GM04503 (cell line): ENCODE measurements at places on chromosomes 6 and 20.

DNA sequence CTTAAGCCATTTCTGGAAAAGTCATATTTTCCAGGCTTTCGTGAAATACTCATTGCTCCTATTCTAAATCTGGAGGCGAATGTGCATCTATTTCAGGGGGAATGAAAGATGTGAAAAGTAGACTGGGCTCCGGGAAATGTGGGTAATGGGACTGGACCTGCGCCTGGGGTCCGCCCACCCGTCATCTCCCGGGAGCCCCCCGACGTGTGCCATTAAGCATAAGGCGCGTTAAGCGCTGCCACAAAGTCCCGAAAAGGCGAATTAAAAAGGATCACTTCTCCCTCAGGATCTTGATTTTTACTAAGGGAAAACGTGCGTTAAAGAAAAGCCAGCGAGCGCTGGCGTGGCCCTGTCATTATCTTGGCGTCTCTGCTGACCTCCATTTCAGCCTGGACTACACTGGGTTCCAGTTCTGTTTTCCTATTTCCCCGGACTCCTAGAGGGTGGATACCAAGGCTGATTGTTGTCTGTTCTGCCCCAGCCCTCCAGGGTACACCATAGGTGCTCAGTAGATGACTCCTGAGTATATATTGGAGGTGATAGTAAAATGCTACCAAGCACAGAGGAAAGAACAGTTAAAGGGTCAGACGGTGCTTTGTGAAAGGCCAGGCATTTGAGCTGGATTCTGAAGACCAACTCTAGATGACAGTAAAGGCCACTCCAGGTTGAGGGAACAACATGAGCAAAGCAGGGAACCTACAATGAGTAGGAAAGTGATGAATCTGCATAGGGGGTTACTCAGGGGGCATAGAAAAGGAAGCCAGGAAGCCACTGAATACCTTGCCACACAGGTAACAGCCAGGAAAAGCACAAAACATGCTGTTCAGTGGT is 89.2 kb upstream of the ARID1B start:
- peak; percentile 10 for DNase-seq

DNA sequence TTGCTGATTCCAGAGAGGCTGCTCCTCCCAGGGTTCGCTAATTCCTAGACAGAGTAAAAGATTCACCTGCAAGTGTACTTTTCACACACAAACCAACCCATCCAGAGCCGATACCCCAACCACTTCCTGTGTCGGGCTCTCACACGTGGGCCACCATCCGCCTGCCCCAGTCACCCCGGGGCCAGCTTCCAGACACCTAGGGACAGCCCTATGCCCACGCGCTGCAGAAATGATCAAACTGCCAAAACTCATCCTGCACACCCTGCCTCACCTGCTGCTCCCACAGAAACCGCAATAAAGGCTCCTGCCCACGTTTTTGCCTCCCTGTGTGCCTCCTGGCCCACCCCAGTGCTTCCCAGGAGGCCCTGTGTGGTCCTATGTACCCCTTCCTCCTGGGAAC is 59.5 kb downstream of the PSMG4 start:
- DNase-seq, result no peak

GRCh38 chr6:44272529-44272928 is 2.3 kb downstream of the TMEM151B start:
- no peak for DNase-seq

GRCh38 chr6:149924933-149925252 is 2.0 kb upstream of the RAET1G start:
- DNase-seq, result no peak

GRCh38 chr20:15063081-15063480 is 725.7 kb upstream of the FLRT3 start:
- no peak for DNase-seq

GRCh38 chr6:37059344-37060194 is 54.1 kb downstream of the FGD2 start:
- peak; percentile 85 for DNase-seq

GRCh38 chr20:44233436-44234016 is 13.6 kb upstream of the GDAP1L1 start:
- no peak for DNase-seq

- no peak for DNase-seq
Observed at GRCh38 chr6:150377211-150377781, 8.5 kb downstream of the IYD start.

- DNase-seq, result no peak
Observed at GRCh38 chr6:42269553-42269952, 51.9 kb upstream of the MRPS10 start.

GRCh38 chr20:32116079-32116521 is 6.6 kb downstream of the TM9SF4 start:
- no peak for DNase-seq

GRCh38 chr6:54541541-54541940 is 233.3 kb downstream of the TINAG start:
- peak; percentile 7 for DNase-seq

GRCh38 chr20:30487947-30488926 is 769.2 kb upstream of the DEFB115 start:
- no peak for DNase-seq

GRCh38 chr20:47133809-47134456 is 222.6 kb downstream of the ZMYND8 start:
- peak; percentile 44 for DNase-seq

- no peak for DNase-seq
Observed at GRCh38 chr6:22610127-22610526, 40.8 kb downstream of the HDGFL1 start.

DNA sequence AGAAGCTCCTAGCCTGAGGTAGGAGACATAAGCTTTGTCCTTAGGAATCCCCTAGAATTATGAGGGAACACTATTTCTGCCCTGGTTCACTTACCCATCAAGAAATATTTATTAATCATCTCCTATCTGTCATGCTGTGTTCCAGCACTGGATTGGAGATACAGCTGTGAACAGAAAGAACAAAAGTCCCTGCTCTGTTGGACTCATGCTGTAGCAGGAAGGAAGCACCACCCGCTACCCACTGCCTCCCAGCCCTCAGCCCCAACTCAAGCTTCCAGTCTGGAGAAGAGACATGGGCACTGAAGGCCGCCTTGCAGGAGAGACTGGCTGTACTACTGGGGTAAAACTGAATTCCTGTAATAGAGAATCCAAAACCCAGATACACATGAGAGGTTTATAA is 78.0 kb downstream of the MDGA1 start:
- DNase-seq, result no peak

- no peak for DNase-seq
Observed at GRCh38 chr6:144619966-144620365, 334.8 kb downstream of the UTRN start.

GRCh38 chr20:62590309-62591121 is 51.8 kb upstream of the SLCO4A1 start:
- DNase-seq, result peak; percentile 46

GRCh38 chr20:54165014-54165413 is 8.8 kb downstream of the CYP24A1 start:
- no peak for DNase-seq

- no peak for DNase-seq
Observed at GRCh38 chr6:45104429-45104828, 223.7 kb upstream of the RUNX2 start.

- no peak for DNase-seq
Observed at GRCh38 chr6:37972994-37973757, 153.6 kb downstream of the ZFAND3 start.

DNA sequence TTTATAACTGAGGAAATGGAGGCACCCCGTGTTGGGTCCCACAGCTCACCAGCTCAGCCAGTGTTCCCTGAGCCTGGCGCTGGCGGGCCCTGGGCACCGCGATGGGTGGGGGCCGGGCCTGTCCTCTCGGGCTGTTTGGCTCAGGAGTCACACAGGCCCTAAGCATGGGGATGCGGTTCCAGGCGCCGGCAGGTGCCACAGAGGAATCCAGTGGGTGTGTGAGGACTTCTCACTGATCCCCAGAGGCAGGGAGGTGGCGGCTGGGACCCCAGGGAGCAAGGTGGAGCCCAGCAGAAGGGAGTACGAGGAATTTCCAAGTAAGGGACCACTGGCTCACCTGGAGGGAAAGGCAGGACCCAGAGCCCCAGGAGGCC is 57.5 kb downstream of the IRF4 start:
- DNase-seq, result no peak

- DNase-seq, result no peak
Observed at GRCh38 chr20:52684905-52685304, 287.3 kb upstream of the TSHZ2 start.

- DNase-seq, result no peak
Observed at GRCh38 chr6:12806796-12807195, 90.2 kb downstream of the PHACTR1 start.

- no peak for DNase-seq
Observed at GRCh38 chr20:23390091-23390774, 28.3 kb downstream of the GZF1 start.

GRCh38 chr20:8788831-8789230 is 280.1 kb upstream of the PLCB4 start:
- DNase-seq, result no peak

DNA sequence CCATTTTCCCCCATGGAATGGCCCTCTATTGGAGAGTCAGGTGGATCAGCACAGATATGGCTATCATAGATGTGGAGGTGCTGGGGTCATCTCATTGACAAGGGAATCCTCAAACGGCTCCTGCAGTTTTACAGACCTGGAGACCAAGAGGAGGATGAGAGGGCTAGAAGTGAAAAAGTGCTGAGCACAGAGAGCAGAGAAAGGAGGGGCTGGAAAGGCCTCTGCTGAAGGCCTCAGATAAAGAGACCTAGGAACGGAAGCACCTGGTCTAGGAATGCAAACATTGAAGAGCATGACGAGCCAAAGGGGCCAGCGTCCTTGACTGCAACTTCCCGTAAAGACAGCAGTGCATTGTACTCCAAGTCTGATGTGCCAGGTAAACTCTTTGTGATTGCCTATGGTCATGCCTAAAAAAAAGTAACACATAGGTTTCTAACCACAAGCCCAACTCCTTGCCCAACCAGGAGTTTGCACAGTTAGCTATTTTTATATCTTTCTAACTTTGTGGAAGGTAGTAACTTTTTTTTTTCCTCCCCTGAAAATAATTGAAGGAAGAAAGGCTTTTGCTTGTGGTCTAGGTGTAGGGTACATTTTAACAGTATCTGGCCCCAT is 15.2 kb downstream of the RSPH4A start:
- no peak for DNase-seq

DNA sequence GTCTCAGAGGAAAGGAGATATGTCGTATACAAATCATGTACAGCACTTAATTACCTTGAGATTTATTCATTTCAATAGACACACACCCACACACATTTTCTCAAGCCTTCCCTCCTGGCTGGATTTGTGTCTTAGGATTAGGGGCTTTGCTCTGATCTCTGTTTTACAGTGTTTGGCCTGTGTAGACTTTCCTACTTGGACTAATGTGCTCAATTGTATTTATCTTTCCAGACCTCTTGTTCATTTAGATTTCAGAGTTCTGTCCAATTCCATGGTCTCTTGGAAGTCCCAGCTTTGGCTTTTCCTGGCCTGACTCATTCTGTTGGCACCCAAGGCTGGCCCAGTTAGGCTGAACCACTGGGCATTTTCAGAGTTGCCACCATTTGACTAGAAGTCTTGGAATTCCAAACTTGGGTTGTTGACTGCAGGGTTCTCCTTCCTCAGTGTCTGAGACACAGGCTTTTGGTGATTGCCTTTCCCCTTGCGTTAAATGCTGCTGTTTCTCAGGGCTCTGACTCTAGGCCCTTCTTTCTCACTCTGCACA is 8.9 kb upstream of the RFPL4B start:
- no peak for DNase-seq

DNA sequence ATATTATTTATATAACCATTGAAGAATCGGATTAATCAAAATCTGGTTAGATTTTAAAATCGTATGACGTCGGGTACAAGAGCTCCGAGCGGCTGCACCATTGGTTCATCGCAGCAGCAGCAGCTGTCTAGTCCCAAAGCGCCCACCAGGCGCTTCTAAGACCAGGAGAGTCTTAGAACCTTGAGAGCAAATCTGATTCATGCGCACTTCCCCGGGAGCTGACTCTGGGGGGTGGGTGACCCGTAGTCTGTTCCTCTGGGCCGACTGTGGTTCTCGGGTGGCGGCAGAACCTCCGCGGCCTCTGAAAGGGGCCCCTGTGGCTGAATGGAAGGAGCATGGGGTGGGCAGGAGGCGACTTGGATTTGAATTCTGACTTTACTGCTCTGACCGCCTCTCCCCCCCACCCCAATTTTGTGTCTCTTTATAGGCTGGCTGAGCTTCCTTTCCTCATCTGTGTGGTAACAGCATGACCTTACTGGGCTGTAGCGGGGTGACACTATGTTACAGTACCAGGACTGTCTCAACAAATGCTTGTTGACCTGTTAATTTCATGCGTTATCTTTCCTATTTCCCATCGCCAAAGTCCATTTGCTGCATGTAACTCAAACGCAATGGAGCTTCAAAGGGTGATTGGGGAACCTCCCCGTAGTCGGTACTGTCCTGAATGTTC is 119.7 kb downstream of the RTN4IP1 start:
- DNase-seq, result no peak

GRCh38 chr6:152184917-152185574 is 377.6 kb downstream of the ESR1 start:
- no peak for DNase-seq

DNA sequence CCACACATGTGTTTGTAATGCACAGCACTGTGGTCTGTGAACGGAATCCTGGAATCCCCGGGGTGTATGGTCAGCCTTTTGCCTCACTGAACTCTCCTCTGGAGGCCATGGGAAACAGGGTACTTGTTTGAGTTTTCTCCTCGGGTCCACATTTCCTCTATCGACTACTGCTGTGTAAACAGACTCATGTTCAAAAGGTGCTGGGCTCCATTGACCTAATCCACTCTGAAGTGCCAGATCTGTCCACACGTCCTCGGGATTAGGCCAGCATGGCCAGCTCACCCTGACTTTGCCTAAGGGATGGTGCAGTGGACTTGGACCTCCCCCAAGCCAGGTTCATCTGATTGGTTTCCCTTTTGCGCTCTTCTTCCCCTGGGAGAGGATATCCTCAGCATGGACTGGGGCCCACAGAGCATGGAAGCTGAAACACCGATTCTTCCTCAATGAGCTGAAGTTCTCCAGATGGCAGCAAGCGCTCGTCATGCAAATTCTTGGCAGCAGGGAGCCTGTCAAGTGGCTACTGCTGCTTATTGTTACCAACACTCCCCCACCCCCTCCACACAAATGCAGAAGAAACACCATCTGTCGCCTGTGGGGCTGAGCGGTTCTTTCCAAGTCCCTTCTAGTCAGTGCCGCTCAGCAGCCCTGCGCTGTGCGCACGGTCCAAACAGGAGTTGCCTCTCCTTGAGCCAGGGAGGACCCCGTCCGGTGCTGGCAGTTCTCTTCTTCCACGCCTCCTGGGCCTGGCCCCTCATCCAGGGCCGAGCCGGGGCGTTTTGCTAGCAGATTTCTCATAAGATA is 292.6 kb upstream of the MARCKS start:
- peak; percentile 94 for DNase-seq

DNA sequence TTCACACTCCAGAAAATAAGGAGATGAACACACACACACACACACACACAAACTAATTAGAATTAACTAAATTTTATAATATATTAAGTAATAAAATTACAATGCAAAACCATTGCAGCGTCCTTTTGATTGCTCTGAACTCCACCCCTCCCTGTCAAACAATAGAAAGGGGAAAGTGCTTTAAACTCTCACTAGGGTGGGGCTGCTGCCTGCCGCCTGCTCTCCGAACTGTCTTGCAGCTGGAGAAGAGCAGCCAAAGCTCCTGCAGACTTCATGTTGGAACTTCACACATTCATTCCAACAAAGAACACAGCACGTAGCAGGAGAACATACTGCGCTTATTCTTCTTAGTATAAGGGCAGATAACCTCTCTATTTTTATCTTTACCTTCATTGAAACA is 83.2 kb downstream of the GCLC start:
- no peak for DNase-seq

GRCh38 chr20:4605166-4605565 is 116.5 kb upstream of the PRND start:
- no peak for DNase-seq

- DNase-seq, result no peak
Observed at GRCh38 chr6:20574355-20574754, 40.1 kb downstream of the CDKAL1 start.
